Neural crest cell (in vitro differentiated cells): ENCODE measurements at places on chromosomes 7 and 10.
A peak's percentile ranks its signal among the peaks of the same experiment; 100 is the strongest.

GRCh38 chr7:149145031-149145845, 2.0 kb upstream of the ZNF398 start:
- DNase-seq, result no peak

GRCh38 chr10:1057106-1057657, 997 bp downstream of the WDR37 start:
- no peak for DNase-seq

- DNase-seq, result no peak
These were observed 48.3 kb upstream of the C1GALT1 start for GRCh38 chr7:7134046-7134445.

DNA sequence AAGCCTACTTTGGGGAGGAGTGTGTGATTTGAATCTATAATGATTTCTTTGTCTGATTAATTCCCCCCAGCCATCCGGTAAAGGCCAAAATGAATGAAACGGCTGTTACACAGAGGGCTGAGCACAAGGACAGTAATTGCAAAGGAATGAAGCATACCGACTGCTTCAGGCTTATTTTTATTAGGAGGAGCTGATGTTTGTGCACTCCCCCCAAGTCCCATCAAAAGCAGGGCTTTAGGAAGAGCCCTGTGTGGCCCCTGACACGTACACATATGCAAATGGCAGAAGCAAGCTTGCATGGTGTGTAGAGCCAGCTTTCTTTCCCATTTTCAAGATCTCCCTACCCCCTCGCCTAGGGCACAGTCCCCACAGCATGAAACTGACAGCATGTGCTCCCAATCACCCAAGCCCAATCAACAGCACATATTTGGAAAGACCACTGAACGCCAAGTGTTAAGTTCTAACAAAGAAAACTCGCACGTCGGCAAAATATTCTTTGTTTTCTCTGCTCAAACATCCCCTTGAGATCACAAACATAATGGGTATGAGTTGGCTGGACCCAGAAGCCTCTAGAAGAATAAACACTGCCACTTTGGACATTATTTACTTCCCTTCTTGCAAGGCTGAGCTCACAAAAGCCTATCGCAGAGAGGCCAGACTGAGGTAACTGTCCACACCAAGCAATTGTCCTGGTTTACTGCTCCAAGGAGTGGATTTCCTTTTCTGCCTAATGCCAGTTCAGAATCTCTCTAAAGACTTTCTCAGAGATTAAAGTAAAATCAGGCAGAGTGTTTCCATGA, 143.0 kb downstream of the CUBN start:
- no peak for DNase-seq

GRCh38 chr7:155815332-155816191, 3.3 kb upstream of the SHH start:
- DNase-seq, result peak; percentile 71

DNA sequence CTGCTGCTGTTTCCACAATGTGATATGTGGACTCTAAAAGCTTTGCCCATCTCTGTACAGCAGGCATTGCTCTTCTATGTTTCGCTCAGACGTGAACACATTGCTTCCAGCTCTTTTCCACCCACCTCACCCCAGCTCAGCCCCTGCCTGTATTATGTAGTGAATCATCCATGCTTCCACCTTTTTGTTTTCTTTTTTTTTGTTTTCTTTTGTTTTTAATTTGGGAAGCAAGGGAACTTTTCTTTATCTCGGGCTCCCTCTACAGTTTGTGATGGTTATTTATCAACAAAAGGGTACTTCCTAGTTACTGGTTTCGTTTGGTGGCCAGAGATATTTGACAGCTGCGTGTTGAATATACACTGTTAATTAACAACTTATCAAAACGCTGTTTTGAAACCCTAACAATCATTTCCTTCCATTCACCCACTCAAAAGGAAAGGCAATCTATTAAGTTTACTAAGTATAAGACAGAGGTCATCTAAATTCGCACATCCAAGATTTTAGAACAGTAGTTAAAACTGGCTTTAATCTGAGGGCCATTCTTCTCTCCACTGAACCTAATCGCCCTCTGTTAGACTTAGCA, 127.9 kb upstream of the STK17A start:
- no peak for DNase-seq

DNA sequence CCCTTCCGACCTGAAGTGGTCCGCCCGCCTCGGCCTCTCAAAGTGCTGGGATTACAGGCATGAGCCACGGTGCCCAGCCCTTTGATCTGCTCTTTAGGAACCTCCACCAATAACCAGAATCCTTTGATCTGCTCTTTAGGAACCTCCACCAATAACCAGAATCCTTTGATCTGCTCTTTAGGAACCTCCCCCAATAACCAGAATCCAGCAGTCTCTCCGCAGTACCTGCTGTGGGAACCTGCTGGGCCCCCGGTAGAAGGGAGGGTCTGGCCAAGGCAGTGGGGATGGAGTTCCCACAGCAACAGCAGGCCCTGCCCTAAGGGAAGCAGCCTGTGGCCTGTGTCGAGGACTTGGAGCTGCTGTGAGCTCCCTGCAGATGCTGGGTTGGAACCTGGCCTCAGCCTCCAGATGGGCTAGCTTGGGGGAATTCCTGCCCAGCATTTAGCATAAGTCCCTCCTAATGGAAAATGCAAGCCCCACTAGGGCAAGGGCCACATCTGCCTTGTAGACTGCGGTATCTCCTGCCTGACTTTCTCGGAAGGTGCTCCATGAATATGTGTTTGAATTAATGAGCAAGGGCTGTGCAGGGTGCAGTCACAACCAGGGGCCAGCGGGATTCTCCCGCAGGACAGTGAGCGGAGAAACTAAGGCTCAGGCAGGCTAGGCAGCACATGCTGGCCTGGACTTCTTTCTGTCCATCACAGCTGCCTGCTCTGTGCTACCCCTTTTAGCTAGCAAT, 165.8 kb downstream of the UBE2H start:
- no peak for DNase-seq

- no peak for DNase-seq
These were observed 89.4 kb downstream of the CYTH3 start for GRCh38 chr7:6182993-6183392.

DNA sequence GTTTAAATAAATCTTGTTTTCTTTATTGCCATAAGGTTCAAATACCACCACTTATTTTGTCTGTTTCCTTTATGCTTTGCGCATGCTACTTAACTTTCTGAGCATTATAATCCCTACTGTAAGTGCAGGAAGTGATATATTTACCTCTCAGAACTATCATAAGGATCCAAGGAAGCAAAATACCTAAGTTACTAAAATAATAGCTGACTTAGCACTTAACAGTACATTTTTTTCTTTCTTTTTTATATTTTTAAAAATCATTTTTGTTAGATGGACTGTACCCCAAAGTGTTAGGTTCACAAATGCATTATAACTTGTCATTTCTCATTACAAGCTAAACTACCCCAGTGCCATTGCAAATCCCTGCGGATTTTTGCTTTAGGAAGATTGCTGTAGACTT, 663.8 kb downstream of the SUGCT start:
- DNase-seq, result no peak

- DNase-seq, result peak; percentile 16
These were observed 187.6 kb upstream of the ITGB1 start for GRCh38 chr10:33145451-33146188.

GRCh38 chr7:19982841-19983835, 209.7 kb upstream of the TMEM196 start:
- DNase-seq, result peak; percentile 11

DNA sequence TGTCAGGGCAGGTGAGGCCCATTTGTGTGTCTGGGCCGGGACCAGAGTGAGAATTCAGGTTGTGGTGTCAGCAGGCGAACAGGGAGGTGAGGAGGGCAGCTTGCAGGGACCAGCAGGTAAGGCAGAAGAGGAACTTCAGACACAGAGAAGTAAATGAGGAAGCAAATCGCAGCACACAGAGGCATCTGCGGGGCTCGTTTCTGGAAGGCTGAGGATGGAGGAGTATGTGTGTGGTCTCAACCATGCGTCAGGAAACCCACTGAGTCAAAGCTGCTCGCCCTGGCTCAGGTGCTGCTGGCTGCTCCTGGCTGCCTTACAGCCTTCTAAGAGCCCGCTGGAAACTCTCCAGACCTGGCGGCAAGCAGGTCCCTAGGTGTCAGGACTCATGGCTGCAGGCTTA, 26.9 kb upstream of the PITRM1 start:
- DNase-seq, result no peak

DNA sequence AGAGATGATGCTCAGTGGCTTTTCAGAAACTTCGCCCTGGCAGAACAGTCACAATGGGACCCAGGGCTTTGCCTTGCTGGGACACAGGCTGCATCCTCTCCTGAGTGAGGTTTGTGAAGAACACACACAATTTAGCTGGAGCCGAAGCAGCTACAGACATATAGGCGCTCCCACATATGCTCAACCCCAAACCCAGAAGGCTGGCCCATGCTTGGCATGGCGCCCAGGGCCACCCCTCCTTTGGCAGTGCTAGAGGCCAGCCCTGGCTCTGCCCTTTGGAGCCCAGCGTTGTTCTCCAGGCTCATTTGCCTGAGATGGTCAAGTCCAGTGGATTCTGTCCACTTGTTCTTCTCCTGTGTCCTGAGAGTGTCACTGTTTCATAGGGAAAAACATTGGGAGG, 94.4 kb downstream of the WDFY4 start:
- no peak for DNase-seq

GRCh38 chr7:30364773-30365172, 80.4 kb downstream of the ZNRF2 start:
- no peak for DNase-seq

DNA sequence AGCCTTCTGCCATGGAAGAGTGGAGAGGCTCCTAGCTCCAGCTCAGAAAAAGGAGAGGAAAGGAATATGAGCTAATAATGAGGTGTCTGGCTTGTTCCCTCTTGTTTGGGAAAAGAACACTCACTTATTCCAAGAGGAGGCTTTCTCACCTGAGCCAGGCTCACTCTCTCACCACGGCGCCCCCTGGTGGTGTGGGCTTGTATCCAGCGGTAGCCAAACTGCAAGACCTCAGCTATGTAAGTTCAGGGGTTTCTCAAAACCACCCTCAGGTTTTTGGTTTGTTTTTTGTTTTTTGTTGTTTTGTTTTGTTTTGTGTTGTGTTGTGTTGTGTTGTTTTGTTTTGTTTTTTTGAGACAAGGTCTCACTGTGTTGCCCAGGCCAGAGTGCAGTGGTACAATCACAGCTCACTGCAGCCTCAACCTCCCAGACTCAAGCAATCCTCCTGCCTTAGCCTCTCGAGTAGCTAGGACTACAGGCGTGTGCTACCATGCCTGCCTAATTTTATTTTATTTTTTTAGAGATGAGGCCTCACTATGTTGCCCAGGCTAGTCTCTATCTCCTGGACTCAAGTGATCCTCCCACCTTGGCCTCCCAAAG, 124.0 kb downstream of the TMEM130 start:
- DNase-seq, result peak; percentile 82

GRCh38 chr10:484925-485661, 204.4 kb downstream of the DIP2C start:
- no peak for DNase-seq

DNA sequence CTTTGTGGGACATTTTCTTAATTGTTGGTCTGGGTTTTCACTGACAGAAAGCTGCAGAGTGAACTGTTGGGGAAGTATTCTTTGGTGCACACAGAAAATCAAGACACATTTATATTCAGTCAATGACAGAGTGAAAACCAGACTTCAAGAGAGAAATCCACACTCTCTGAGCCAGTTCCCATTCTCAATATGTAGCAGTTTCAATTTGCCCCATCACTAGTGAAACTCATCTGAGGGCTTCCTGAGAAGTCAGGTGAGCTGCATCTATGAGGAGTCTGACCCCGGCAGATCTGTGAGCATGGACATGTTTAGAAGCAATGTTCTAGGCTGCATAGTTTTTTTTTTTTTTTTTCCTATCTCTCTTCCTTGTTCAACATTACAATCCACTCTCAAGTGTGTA, 163.7 kb upstream of the AHR start:
- no peak for DNase-seq

- no peak for DNase-seq
These were observed 9.2 kb upstream of the TRUB1 start for GRCh38 chr10:114928818-114929217.

DNA sequence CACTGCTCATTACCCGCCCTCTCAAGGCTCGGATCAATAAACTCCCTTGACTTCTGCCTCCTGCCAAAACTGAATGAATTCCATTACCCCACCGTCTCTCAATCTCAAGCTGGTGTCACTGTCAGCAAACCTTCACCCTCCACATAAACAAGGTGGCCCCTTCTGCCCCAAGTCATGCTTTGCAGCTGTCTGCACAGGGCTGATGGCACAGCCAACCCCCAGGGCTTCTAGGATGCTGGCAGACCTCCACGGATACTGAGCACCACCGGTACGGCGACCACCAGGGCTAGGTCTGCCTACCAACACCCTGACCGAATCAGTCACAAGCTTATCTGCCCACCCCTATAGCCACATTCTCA, 46.1 kb downstream of the PARD3 start:
- no peak for DNase-seq
